ENCODE measurements at places on chromosomes 7 and 10. TPM values are rescaled to one million over a fixed set of nuclear protein-coding genes. Genes with fewer than 3 reads are reported as not detected.
A peak's percentile ranks its signal among the peaks of the same experiment; 100 is the strongest.

DNA sequence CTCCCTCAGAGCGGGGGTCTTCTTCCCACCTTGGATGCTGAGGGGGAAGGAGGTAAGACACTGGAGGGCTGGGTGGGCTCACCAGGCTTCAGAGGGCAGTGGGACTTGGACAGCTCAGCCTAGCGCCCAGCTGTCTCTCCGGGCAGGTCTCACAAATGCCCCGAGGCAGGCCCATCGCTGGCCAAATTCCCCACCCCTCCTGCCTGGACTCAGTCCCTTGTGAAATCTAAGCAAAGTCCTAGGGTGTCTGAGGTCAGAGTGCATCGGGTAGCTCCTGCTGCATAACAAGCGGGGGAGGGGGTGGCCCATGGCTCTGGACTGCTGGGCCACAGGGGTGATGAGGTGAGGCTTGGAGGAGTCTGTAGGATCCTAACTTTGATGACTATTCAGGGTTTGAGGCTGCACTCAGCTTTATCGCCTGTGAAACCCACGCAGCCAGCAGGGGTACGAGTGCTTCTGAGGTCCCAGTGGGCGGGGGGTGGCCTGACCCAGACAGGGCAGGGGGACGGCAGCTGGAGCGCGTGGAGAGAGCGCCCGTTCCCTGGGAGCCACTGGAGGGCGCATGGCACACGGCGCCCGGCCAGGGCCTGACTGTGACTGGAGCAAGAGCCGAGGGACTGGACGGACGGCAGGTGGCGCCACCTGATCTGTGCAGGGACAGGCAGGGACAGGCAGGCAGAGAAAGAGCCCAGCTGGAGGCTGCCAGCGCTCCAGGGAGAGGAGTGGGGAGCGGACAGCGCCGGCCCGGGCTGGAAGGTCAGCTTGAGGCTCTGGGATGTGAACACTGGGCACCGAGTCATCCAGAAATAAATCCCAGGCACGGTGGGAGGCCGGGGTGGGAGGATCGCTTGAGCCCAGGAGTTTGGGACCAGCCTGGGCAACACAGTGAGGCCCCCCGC lies 10.0 kb downstream of the CYP2W1 start:
- DNase-seq: peak; percentile 98

DNA sequence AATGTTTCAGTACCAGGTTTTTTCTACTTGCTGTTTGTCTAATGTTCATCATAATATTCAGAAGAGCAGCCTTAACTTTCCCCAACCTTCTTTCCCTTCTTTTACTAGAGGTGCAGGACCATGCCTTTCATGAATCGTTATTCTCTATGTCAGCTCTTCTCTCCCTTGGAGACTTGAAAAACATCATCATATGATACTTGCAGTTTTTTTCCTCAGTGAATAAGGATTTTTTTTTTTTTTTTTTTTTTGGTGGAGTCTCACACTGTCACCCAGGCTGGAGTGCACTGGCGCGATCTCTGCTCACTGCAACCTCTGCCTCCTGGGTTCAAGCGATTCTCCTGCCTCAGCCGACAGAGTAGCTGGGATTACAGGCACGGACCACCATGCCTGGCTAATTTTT lies 30.1 kb downstream of the SMNDC1 start:
- no peak for DNase-seq

- no peak for DNase-seq
These were observed 68.7 kb downstream of the TAX1BP1 start for GRCh38 chr7:27808626-27809025.

DNA sequence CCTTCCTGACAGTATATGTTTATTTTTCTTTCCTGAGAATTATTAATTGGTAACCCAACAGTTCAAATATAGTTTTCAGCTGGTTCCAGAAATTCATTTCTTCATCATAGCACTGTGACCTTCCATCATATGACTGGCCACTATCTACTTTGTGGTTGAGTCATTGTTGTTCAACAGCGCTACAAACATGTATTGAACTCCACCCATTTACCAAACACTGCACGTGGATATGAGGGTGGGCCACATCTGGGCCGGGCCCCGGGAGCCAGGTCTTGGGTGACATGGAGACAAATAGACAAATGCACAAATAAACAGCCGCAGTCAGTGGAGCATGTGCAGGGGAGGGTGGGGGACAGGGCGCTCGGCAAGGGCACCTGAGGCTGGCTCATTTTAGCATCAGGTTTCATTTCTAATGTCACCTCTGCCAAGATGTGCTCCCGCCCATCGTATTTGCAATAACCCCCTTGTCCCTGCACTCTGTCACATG lies 24.0 kb upstream of the EEPD1 start:
- DNase-seq: no peak

- DNase-seq: no peak
These were observed 42.0 kb downstream of the SRPK2 start for GRCh38 chr7:105346593-105347322.

DNA sequence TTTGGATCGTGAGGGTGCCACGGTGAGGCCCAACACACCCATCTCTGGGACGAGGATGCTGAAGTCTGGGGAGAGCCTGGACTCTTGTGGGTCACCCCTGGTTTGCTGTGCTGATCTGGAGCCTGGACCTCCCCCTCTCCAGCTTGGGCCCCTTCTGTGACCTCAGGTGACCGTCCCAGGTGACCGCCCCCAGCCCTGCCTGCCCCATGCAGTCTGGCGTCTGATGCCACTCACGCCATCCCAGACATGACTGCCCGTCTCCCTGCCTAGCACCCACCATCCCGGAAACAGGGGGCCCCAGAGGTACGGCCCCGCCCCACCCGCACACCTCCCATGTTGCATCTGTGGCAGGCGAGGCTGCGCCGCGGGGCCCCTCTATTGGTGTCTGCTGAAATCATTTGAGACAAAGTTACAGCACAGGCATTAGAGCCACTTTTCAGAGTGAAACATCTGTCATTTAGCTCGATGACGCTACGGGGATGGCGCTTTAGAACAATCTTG lies 21.1 kb downstream of the UNCX start:
- DNase-seq: no peak

DNA sequence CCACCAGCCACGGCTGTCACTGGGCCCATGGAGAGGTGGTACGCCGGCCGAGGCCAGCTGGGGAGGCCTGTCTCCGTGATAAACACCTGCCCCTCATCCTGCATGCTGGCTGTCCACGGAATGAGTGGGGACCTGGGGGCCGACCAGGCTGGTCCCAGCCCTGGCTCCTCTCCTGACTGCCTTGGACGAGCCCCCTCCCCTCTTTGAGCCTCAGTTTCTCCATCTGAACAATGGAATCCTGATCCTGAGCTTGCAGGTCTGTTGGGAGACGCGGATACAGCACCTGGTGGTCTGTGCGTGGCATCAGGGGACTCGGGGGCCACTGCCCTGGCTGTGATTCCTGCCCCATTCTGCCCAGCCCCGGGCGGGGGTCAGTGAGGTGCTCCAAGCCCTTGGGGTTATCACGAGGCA lies 109.9 kb downstream of the MICALL2 start:
- DNase-seq: no peak

- DNase-seq: no peak
These were observed 14.8 kb downstream of the NRCAM start for GRCh38 chr7:108441392-108441955.

DNA sequence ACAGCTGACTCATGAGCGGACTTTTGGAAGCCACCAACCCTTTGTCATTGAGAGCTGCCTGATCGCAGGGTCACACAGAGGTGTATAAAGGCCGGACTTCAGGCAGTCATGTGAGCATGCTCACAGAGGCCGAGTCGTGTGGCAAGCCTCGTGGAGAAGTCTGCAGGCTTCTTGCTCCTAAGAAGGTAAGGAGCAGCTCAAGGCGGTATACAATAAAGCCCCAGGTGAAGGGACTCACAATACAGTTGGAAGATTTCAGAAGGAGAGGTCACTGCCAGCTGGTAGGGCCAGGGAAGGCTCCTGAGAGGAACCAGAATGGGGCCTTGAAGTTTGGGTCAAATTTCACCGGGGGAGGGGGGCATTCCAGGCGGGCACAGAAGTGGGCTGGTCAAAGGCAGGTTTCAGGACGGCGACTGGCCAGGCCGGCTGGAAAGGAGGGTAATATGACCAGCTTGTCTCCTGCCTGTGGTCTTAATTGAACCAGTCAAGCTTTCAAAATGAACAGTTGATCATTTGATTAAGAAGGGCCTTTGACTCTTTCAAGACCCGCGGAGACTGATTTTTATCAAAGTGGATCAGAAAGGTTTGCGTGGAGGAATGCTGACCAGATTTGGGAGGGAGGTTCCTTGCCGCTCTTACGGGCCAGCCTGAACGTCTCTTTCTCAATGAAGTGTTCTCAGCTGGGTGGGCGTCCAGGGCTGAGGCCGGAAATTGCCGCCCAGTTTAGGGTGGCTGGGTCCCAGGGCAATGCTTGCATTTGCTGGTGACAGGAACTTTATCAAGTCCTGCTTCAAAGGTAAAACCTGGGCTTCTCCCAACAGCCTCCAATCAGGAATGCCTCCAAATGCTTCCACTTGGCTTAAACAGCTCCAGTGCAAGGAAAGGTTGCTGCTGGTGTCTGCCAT lies 178.6 kb downstream of the EMX2 start:
- DNase-seq: no peak

GRCh38 chr10:44628921-44629320 lies 244.0 kb upstream of the CXCL12 start:
- peak; percentile 36 for DNase-seq

- DNase-seq: no peak
These were observed 81.4 kb upstream of the SHH start for GRCh38 chr7:155893664-155894063.

- no peak for DNase-seq
These were observed 179.3 kb downstream of the PFKFB3 start for GRCh38 chr10:6382081-6382480.

DNA sequence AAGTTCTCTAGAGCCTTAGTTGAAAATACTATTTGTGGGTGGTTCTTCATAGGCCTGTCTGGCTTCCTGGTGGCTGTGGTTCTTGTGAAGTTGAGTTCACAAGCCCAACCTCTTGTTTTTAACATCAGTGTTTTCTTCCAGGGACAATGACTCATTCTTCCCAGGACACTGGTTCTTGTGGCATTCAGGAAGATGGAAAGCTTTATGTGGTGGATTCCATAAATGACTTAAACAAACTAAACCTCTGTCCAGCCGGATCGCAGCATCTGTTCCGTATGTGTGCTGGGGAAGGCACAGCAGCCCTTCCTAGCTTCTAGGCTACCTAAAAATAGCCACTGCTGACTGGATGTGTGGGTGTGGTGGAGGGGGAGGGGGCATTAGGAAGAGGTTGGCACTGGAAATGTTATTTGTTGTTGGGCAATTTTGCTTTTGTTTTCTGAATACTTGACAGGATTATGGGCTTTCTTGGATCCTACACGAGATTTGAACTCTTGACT lies 3.9 kb downstream of the LSMEM1 start:
- no peak for DNase-seq

GRCh38 chr7:96837593-96837992 lies 127.9 kb upstream of the SEM1 start:
- DNase-seq: no peak

DNA sequence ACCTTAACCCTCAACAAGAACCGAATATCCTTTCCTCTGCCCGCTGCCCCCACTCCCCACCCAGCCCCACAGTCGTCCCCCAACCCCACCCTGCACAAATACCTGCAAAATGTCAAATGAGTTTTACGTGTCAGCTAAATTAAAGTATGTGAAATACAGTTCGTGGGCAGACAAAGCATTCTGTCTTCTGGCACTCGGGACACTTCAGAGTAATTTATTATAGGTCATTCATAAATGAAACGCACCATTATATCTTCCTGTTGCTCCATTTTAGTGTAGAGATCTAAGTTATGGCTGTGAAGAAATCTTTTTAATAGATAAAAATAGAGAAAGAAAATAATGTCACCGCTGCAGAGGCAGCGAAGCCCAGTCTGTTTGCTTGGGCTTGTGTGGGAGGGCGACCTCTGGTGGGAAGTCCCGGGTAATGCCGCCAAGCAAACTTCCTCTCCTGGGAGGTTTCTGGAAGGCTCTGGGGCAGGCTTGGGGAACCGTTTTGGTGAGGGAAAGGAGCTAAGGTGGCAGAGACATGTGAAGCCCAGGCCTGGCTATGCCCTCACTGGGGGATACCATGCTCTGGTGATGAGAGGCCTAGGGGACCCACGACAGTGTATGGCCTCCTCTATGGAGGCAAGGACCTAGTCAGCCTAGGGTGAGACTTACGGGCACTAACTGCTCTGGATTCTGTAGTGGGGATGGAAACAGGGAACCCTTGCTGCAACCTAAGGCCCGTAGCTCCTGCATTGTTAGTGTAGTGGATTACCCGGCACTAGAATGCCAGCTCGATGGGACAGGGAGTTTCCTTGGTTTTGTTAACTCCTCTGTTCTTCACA lies 604.9 kb downstream of the LRMDA start:
- peak; percentile 88 for DNase-seq

GRCh38 chr10:87632454-87632853 lies 27.2 kb upstream of the PAPSS2 start:
- DNase-seq: no peak

DNA sequence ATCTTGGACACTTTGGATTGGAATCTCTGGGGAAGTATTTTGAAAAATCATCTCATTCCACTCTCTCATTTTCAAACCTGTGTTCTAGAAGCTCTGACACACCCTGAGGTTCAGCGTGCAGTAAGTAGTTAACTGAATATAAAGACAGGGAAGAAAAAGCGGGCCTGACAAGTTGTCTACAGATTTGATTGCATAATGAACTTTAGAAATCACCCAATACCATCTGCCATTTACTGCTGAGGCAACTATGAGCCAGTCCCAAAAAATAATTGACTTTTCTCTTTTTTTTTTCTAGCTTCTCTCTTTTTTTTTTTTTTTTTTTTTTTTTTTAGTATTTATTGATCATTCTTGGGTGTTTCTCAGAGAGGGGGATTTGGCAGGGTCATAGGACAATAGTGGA lies 29.5 kb downstream of the CDC123 start:
- DNase-seq: no peak

GRCh38 chr10:86220626-86221025 lies 146.0 kb downstream of the GRID1 start:
- no peak for DNase-seq

- DNase-seq: no peak
These were observed 18.0 kb upstream of the MKRN1 start for GRCh38 chr7:140497241-140497769.

The PODXL gene
- 99.6 TPM for total RNA-seq

The MYOZ1 gene
- 0.83 TPM for total RNA-seq

The ZNF853 gene
- total RNA-seq: 4.1 TPM

The AKR1C8 gene
- total RNA-seq: not detected

The SLC18A3 gene
- total RNA-seq: 0.41 TPM

The KAZALD1 gene
- 1.5 TPM for total RNA-seq
